ENCODE measurements at places on chromosomes 5 and 9.

GRCh38 chr5:128673411-128673957, 135.4 kb upstream of the FBN2 start:
- DNase-seq: no peak

DNA sequence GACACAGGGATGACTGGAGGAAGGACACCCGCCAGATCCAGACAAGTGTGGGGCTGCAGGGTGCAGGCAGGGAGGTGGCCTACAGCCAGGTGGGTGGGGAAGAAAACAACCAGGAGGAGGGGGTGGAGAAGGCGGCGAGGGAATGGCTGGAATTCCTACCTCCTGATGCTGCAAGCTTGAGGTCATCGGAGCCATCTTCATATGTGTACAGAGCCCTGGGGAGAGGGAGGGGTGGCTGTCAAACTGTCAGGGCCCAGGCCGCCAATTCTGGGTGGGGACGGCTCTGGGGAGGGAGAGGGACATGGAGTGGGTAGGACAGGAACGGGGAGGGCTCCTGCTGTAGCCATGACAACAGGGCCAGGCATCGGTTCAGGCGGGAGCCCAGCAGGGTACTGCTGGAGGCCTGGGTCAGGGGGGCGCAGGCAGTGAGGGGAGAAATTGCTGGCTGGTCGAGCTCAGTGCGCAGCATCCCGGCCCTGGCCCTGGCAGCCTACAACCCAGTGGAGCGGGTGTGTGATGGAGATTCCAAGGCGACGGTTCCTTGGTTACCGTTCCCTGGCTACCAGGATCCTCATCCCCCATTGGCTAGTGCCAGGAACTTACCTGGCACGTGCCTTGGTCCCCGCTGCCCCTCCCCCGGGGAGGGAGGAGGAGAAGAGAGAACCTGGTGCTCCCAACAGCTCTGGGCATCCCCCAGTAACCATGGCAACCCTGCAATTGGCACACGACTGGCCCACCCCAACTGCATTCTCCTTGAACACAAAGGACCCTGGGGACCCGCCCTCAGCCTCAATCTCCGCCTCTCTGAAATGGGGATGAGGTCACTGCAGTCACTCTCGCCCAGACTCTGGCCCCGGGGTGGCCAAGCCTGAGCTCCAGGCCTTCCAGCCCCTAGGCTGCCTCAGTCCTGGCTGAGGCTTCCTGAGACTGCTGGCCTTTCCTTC, 4.5 kb downstream of the DBN1 start:
- no peak for DNase-seq

GRCh38 chr9:107141967-107142366, 141.1 kb upstream of the RAD23B start:
- DNase-seq: no peak

- no peak for DNase-seq
Observed at GRCh38 chr5:171680485-171680884, 105.1 kb upstream of the SMIM23 start.

GRCh38 chr9:77712533-77713130, 64.5 kb upstream of the GNA14 start:
- DNase-seq: no peak

GRCh38 chr5:20305463-20305862, 317.5 kb upstream of the CDH18 start:
- no peak for DNase-seq

DNA sequence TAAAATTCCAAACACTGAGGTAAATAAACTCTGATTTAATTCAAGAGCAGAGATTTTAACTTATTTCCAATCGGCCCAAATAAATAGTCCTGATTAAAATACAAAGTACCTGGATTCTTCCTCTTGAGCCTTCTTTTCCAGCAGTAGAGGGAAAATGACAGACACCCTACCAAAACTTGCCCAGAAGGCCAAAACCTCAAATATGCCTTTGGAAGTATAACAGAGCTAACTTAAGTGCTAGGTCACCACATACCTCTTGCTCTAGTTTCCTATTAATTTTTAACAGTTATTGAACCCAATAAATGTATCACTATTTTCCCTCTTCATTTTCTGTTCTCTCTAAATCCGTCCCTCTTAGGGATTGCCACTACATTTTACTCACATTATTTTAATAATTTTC, 1.4 kb downstream of the BAAT start:
- no peak for DNase-seq

DNA sequence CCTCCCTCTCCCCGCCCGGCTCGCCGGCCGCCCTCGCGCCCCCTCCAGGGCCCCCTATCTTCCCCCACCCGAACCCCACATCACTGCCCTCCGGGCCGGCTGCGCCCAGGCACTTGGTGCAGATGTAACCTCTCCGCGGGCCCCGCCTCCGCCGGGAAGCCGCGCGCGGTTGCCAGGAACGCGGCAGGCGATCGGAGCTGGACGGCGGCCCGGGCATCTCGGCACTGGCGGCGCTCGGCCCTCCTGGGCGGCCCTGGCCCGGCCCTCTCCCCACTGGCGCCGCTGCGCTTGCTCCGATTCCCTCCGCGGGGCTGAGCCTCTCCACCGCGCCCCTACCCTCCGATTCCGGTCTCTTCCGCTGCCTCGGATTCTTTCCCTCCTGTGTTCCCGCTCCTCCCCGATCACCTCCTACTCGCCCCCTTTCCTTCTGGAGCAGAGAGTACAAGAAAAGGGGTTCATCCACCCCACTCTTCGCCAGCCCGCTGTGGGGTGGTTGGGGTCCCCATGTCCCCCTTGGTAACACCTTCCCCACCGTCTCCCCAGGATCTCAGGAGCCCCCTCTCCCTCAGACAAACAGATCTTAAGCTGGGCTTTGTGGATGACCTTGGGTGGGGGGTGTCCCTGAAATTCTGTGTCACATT, 70.6 kb downstream of the C9orf50 start:
- no peak for DNase-seq

- no peak for DNase-seq
Observed at GRCh38 chr5:77400645-77401044, 91.5 kb downstream of the WDR41 start.

GRCh38 chr9:113901221-113901688, 25.1 kb downstream of the ZNF618 start:
- no peak for DNase-seq

DNA sequence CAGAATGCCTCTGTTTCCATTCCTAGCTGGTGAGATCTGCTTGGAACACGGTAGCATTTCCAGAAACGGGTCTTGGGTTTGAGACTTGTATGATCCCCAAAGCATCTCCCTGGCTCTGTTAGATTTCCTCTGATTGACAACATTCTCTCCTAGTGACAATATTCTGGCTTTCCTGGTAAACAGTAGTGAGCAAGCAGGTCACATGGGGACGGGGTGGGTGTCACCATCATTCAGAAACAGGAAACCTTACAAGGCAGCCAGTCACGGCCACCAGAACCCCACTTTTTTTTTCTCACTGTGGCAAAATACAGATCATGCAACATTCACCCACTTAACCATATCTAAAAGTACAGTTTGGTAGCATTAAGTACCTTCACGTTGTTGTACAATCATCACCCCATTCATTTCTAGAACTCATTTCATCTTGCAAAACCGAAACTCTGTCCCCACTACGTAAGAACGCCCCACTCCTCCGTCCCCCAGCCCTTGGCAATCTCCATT, 90.1 kb upstream of the LMX1B start:
- DNase-seq: no peak

DNA sequence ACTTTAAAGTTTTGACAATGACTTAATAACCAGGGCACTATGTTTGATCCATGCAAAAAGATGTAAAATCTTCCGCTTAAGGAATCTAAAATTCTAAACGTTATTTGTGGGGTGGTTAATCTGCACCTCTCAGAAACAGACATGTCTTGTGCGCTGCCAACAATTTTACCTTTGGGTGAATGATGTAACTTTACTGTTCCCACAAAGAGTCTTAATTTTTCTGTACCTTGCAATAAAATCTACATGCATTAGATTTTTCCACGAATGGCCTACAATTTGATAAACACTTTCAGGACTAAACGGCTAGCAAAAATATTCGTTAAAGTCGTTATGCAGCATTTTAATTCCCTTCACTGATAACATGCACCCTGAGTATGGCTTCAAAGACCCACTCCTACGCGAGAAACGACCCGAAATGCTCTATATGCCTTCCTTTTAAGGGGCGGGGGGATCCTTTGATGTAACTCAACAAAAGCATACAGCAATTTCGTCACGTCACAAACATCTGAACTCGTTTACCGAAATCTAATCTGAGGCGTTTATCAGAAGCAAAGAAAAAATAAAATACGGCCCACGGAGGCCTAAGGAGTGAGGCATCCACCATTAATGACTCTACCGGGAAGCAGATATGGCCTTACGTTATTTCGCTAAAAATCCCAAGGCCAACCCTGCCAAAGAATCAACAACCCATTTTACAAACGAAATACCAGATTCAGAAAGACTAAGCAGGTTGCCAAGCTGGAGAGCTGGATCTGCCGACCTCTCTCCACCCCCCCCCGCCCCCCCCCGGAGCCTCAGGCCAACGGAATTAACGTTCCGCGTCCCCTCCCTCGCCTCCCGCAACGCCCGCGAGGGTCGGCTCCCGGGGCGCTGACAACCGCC, 621 bp downstream of the AK6 start:
- no peak for DNase-seq

DNA sequence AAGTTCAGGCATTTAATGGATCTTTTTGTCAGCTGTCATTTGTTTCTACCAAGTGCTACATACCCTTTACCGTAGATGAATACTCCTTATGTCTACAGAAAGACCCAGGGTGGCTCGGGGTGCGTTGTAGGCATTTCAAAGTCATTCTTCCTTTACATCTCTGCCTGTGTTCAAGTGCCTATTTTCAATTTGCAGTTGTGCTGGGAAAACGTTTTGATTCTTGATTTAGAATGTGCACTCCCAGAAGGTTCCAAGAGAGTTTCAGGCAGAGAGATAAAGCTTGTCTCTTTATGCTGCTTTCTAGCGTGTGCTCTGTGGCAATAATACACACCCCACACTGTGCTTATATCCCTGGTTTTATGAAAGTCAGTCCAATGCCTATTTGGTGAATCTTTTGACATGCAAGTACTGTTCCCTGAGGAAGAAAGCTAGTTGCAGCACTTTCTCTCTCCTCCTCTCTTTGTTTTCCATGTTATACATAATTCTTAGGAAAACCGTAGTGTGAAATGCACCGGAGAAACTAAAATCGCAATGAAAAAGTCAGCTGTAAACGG, 828.1 kb upstream of the ZNF608 start:
- DNase-seq: no peak

- DNase-seq: no peak
Observed at GRCh38 chr9:85130260-85130659, 460.7 kb downstream of the NTRK2 start.

DNA sequence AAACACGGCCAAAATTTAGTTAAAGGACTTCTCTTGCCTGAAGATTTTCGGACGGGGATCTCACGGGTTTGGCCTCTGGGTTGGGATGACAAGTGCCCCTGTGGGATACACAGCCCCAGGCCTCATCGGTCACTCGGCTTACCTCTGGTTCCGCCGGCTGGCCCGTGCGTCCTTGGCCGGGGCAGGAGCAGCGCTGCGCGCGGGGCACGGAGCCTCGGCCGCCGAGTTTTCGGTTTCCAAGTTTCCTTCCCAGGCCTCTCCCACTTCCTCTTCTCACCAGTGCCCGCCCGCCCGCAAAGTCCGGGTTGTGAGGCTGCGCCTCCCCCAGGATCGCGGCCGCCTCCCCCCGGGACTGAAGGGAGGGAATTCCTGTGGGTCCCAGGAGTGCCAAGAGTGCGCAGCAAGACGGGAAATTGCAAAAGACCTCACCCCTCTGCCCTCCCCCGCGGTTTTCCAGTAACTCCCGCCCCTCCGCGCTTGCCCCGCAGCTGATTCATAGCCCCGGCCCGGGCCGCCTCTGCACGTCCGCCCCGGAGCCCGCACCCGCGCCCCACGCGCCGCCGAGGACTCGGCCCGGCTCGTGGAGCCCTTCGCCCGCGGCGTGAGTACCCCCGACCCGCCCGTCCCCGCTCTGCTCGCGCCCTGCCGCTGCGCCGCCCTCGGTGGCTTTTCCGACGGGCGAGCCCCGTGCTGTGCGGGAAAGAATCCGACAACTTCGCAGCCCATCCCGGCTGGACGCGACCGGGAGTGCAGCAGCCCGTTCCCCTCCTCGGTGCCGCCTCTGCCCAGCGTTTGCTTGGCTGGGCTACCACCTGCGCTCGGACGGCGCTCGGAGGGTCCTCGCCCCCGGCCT, at the start of gene OSMR:
TSS of gene OSMR (plus strand) at position 487 of the 853 bp plus-strand sequence. CDS start 23,033 bp downstream, outside the sequence.
- DNase-seq: no peak

GRCh38 chr9:33168941-33169544, 1.9 kb upstream of the B4GALT1 start:
- no peak for DNase-seq

DNA sequence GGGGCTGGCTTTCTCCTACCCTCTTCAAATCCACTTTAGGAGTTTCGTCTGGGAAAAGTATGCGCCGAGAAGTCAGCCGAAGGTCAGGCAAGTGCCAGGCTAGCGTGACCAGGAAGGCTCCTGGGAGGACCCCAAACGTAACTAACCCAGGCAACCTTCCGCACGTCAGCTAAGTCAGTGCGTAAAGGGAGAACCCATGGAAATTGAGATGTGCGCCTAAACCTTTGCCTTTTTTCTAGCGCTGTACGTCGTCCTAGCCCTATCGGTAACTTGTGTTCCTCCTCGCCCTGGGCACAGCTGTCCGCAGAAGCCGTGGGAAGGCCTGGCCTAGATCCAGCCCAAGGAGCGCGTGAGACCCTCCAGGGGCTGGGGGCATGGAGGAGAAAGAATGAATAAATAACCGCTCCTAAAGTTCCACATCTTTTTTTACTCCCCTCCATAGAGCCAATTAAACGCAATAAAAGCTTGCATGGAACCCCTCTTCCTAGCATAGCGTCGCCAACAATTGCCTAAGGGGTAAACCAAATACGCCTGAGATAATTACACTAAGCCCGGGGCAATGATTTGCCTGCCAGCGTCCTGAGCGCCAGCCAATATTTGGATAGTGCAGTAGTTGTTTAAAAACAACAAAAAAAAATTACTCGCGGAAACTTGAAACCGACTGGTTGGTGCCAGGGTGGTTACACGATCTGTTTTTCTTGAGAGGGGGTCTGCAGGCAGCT, 4.0 kb upstream of the FOXB2 start:
- no peak for DNase-seq

DNA sequence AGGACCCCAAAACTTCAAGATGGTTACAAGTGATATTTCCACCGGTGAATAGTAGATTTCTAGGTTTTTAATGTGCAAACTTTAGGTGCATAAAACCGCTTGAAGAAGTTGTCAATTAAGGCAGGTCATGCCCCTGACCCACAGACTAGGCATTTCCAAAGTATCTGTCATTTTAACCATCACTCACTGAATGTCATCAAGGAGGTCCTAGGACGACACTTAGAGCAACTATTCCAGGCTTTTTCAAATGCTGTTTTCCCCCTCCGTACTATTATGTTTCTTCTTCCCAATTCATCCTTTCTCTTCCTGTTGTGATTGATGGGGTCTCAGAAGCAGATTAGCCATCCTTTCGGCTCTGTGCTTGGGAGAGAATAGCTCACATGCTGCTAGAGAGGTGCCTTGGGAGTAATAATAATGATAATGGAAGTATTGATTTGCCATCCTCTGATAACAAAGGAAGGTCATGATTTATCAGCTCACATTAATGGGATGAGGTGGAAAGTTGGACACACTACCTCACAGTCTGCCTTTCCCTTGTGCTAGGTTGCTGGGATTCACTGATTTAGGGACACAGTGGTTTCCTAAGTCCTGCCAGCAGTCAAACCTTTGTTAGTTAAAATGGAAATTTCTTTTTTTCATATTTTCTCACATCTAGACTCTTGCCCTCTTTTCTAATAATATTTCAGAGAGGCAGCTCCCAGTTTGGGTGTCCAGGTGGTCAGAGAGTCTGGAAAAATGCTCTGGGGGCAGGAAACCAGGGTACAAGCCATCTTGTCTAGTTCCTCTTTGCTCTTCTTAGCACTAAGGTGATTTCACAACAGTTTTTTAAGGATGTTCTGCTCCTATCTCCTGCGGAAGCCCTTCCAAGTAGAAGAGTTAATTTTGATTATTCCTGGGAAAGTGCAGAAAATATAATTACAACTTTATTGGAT, 67.0 kb downstream of the PTTG1 start:
- DNase-seq: no peak

- DNase-seq: no peak
Observed at GRCh38 chr5:6434731-6435130, 13.9 kb upstream of the UBE2QL1 start.
